Cortex of kidney (tissue), 1 donor: ENCODE measurements at places on chromosomes 2 and 18.

DNA sequence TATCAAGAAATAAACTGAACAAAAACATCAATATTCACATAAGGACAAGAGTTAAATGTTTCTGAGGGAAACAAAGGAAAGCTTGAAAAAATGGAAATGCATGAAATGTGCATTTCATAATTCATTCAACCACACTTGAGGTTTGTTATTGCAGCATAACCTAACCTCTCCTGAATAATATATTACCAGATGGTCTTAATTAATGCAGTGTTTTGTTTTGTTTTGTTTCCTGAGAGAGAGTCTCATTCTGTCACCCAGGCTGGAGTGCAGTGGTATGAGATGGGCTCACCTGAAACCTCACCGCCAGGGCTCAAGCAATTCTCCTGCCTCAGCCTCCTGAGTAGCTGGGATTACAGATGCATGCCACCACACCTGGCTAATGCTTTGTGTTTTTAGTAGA, 139.9 kb upstream of the PIEZO2 start:
- no peak for DNase-seq

- no peak for DNase-seq
Observed at GRCh38 chr2:126307740-126308139, 348.2 kb upstream of the GYPC start.

DNA sequence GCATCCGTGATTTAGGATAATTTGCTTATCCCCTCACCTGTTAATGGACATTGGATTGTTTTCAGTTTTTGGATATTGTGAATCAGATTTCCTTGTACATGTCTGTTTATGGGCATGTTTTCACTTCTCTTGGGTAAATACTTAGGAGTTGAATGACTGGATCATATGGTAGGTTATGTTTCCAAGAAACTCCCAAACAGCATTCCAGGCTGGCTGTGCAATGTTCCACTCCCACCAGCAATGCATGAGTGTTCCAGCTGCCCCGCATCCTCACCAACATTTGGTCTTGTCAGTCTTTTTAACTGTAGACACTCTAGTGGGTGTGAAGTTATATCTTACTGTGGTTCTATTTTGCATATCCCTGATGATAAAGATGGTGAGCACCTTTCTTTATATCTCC, 8.9 kb upstream of the LRRFIP1 start:
- no peak for DNase-seq

GRCh38 chr2:135825550-135826176, 11.3 kb downstream of the LCT start:
- DNase-seq: no peak

GRCh38 chr2:159713631-159714246, 1.4 kb downstream of the MARCHF7 start:
- no peak for DNase-seq

GRCh38 chr2:130368786-130369185, 12.9 kb downstream of the PTPN18 start:
- no peak for DNase-seq

DNA sequence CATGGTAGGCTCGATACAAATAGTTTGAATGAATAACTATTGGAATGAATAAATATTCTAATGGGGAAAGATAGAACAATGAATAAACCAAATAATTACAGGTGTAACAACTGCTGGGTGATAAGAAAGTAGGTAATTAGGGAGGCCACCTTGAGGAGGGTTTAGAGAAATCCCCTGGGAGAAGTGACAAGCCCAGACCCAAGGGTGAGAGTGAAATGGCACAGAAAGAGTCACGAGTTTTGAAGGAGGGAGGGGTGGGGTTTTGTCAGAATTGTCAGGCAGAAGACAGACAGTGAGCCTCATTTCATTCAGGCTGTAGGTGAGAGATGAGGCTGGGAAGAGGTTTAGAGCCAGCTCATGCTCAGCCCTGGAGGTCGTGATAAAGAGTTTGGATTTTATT, 71.6 kb upstream of the L3MBTL4 start:
- no peak for DNase-seq

- DNase-seq: no peak
Observed at GRCh38 chr2:144780983-144781382, 261.1 kb upstream of the ZEB2 start.

GRCh38 chr2:167891841-167892240, 355.6 kb downstream of the STK39 start:
- no peak for DNase-seq

DNA sequence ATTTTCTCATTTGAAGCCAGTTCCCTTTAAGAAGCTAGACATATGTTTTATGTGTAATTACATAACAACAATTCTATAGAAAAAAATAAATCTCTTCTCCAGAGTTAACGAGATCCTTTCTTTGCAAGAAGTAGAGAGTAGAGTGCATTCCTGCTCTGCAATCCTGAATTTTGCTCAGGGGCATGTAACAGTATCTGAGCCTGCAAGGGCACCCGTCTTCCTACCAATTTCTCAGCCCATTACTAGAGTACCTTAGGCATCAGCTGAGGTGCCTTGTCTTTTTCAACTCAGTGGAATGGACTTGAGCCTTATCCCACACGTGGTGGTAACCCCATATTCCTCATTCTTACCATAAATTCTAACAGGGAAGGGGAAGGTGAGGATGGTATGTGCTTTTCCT, 205.9 kb downstream of the IKZF2 start:
- no peak for DNase-seq

DNA sequence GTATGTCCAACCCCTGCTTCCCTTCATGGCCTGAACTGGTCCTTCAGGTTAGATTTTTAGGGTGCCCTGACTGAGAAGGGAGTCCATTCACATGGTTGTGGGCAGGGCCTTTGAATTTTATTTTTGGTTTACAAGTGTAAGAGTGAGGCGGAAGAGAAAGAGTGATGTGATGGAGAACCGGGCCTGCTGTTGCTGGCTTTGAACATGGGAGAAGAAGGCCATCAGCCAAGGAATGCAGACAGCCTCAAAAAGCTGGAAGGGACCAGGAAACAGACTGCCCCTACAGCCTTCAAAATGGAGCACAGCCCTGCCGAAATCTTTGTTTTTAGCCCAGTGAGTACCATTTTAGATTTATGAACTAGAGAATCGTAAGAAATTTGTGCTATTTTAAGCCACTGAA, 105.0 kb downstream of the CDK15 start:
- no peak for DNase-seq

DNA sequence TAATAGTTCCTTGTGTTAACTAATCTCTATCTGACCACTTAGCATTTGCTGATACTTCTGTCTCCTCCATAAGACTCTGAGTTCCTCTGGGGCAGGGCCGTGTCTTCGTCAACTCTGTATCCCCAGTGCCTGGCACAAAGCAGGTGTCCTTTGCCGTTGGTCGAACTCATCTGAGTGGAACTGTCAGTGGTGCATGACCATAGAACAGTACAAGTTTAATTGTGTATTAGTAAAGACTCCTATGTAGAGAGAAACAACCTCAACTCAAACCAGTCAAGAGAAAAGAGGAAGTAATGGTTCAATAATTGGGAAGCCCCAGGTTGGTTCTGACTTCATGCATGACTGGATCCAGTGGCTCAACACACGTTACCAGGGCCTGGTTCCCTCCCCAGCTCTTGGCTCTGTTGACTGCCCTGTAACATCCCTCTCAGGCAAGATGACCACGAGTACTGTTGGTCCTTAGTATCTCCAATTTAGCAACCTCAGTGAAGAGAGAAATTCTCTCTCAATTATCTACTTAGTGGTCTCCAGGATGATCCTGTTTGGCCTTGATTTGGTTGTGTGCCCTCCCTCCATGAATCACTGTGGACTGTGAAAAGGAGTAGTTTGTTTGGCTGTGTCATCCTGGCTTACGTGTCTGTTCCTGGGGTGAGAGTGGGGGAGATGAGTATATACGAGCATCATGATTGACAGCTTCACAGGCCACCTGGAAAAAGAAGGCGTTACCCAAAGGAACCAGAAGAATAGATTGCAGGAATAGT, 58.5 kb upstream of the MSH6 start:
- DNase-seq: no peak

DNA sequence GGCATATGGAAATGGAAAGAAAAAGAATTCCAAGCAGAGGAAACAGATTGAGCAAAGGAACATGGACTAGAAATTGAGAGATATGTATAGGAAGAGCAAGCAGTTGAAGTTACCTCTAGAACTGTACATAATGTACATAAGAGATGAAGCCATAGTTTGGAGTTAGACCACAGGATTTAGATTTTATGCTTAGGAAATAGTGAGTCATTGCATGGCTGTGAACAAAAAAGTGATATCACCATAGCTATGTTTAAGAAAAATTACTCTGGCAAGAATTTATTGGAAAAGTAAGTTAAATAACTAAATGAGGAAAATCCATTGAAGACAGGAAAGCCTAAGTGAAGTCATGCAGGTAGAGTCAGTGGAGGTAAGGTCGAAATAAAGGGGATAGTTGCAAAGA, 99.4 kb upstream of the GALNT5 start:
- no peak for DNase-seq

GRCh38 chr2:584863-585823, 92.1 kb downstream of the TMEM18 start:
- DNase-seq: no peak

GRCh38 chr2:101419096-101419663, 31.9 kb upstream of the CREG2 start:
- DNase-seq: no peak

- DNase-seq: no peak
Observed at GRCh38 chr18:61980355-61980754, 87.5 kb upstream of the RNF152 start.

DNA sequence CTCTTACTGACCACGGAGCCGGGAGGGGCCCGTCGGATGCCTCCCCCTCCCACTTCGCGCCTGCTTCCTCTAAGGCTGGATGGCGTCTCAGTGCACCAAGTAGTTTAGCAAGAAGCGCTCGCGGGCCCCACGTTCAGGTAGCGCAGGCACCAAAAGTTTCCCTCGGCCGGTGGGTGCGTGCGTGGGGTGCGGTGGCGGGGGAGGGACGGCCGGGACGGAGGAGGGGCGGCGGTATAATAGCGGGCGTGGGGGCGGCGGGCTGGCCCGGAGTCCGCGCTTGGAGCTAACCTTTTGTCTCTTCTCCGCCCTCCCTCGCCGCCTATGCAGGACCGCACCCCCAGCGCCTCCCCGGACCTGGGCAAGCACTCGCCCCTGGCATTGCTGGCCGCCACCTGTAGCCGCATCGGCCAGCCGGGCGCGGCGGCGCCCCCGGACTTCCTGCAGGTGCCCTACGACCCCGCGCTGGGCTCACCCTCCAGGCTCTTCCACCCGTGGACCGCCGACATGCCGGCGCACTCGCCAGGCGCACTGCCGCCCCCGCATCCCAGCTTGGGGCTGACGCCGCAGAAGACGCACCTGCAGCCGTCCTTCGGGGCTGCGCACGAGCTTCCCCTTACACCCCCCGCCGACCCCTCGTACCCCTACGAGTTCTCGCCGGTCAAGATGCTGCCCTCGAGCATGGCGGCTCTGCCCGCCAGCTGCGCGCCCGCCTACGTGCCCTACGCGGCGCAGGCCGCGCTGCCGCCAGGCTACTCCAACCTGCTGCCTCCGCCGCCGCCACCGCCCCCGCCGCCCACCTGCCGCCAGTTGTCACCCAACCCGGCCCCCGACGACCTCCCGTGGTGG, 1.0 kb downstream of the SP5 start:
- no peak for DNase-seq
